Ureter (tissue), 1 donor: ENCODE measurements at places on chromosomes 3 and 15. TPM values are rescaled to one million over a fixed set of nuclear protein-coding genes. Genes with fewer than 3 reads are reported as not detected.

DNA sequence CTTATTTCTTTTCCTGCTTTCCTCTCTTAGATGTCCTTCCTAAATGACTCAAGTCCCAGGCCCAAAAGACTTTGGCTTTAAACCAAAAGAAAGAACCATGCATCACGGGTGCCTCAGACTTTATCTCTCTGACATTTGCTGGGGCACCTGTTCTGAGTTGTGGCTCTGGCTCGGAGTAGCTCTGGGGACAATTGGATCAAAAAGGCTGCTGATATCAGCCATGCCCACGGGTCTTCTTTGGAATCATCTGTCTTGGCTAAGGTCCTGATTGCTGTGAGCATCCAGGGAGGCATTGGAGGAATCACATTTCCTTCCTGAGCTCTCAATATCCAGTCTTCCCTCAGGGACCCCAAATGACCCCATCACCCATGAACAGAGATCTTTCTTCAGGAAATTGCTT, 59.9 kb downstream of the CLSTN2 start:
- no peak for DNase-seq

The PLA2G4F gene
- total RNA-seq = 47.8 TPM

The SAMMSON gene
- not detected for total RNA-seq

The PCNP gene
- 207 TPM for total RNA-seq

The SERINC4 gene
- 0.34 TPM for total RNA-seq
